CD8-positive, alpha-beta T cell (primary cell): ENCODE measurements at places on chromosomes 4 and X.

GRCh38 chr4:155809835-155810234 lies 51.0 kb downstream of the GUCY1B1 start:
- DNase-seq: peak; percentile 69

GRCh38 chr4:103372002-103372558 lies 173.9 kb upstream of the CENPE start:
- DNase-seq: no peak

DNA sequence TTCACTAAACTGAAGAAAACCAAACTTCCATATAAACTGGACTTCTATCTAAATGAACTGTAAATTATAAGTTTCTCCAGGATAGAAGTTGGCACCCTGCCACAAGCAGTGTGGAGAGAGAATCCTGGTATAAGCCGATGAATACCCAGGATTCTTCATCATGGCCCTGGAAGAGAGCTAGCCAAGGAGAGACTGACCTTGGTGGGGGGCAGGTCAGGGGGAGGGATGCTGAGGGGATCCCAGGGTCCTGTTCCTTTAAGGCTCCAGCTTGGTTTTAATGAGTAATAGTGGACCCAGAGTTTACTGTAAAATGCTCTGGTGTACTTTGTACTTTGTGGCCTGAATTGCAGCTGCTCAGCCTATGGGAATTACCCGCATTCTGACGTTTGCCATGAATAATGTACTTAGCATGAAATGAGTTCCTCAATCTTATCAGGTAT lies 16.9 kb downstream of the RASSF6 start:
- DNase-seq: no peak

GRCh38 chrX:15500497-15500966 lies at the start of gene BMX:
BMX (plus strand) TSS chrX:15500807; CDS start chrX:15508354, 7,547 bp downstream.
- no peak for DNase-seq

DNA sequence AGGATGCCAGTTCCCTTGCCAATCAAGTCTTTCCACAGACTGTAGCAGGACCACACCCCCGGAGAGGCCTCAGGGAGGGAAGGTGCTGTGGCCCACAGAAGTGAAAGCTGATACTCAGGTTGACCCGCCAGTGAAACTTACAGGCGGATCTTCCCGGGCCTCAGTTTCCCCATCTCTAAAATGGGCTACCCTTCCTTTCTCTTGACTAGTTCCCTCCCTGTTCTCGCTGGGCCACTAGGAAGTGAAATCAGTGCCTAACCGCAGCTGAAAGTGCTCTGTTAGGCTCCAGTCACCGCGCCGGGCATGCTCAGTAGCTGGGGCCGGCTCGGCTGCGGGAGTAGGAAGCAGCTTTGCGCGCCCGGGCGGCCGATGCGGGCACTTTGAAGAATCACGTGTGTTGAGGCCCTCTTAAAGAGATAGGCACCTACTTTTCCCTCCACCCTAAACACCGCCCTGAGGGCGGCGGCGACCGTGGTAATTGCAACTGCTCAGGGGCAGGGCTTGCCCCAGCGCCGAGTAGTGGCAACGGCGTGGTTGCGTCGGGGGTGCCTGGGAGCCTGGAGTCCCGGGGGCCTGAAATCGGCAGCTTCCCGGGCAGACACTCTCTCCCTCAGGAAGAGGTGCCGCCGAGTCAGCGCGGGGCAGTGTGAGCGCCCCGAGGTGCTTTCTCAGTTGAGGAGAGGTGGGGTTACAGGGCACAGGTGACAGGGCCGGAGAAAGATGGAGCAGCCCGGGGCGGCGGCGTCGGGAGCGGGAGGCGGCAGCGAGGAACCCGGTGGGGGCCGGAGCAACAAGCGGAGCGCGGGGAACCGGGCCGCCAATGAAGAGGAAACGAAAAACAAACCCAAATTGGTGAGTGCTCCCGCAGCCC lies at the start of gene DIAPH2:
TSS of gene DIAPH2 (plus strand) at position 504 of the 871 bp plus-strand sequence.
- peak; percentile 76 for DNase-seq

DNA sequence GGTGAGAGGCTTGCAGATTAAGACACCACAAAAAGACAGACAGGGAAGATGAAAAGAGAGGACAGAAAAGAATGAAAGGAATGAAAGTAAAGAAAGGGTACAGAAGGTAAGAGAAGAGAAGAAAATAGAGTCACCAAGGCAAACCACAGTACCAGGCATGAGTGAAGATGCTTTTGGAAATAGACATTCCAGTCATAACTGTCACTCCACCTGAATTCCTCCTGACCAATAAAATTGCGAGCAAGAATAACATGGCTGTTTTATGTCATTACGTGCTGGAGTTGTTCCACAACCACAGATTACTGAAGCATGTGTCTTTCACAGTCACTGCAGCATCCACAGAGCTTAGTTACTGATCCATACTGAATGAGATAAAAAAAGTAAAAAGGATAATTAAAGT lies 864.9 kb upstream of the SLIT2 start:
- DNase-seq: no peak

DNA sequence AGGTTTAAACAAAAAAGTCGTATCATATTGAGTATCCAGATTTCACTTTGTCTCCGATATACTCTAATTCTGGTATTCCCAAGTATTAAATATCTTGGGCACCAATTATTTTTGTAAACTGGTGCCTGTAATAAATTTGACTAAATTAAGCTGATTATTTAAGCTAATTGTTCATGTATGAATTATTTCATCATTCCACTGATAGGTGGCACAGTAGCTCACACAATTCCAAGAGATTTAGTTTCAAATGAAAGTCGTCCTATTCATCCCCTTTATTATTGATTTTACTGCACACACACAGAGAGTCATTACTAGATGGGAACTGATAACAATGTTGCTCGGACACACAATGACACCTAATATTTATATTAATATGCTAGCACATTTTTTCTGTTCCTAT lies 432.4 kb downstream of the DMD start:
- no peak for DNase-seq

DNA sequence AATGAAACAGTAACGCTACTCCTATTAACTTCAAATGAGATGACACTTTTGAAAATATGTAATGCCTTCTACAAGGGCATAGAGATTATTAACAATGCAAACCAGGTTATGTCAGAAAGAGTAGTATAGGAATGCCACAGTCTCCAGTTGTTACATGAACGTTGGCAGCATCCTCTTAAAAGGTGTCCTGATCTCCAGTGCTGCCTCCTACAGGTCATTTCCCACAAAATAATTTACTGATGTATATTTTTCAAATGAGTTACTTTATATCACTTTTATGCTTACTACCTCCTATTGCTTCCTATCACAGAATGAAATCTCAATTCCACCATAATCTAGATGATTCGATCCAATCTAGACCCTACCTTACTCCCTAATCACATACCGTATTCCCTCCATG lies 195.2 kb upstream of the EPHA5 start:
- no peak for DNase-seq

DNA sequence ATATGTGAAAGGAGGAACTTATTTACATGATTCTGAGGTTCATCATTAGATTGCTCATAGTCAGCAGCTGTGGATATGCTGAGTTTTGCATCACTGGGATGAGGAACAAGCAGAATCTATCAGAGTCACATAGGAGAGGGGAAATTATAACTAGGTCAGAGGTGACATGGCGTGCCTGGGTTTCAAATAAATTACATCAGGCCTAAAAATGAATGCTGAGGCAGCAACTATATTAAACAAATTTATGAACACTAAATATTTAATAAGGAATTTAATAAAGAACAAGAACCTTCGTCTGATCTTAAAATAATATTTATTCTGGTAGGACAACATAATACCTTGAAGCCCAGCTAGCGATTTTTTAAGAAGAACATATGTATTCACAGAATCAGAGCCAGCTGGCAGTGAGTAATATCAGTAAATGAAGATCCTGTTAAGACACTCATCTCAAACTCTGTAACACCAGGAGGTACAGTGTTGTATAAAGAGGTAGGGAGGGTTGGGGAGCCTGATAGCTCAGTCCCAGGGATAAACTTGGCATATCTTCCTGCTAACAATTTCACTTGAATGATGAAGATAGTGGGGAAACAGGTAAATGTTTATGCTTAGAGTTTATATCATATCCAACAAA lies 60.9 kb upstream of the HS3ST1 start:
- DNase-seq: no peak

GRCh38 chr4:33060674-33061542 lies 2340.7 kb downstream of the PCDH7 start:
- no peak for DNase-seq

DNA sequence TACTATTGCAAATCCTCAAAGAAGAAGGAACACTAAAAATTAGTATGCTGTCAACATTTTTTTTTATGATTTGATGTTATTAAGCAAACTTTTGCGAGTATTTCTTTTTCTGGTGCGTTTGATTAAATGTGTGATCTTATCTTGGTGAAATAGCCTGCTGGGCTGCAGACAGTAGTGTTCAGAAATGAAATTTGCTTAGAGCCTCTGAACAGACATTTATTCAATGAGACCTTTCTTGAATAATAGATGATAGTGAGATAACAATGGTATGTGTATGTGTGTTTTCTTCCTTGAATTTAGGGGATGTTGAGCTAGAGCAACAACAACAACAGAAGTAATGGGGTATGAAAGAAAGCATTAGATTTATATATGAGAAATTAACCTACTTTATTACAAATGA lies 12.7 kb downstream of the ADGRL3 start:
- DNase-seq: no peak

- DNase-seq: no peak
Measured at GRCh38 chrX:153333266-153333665, 687 bp upstream of the ZNF275 start.

DNA sequence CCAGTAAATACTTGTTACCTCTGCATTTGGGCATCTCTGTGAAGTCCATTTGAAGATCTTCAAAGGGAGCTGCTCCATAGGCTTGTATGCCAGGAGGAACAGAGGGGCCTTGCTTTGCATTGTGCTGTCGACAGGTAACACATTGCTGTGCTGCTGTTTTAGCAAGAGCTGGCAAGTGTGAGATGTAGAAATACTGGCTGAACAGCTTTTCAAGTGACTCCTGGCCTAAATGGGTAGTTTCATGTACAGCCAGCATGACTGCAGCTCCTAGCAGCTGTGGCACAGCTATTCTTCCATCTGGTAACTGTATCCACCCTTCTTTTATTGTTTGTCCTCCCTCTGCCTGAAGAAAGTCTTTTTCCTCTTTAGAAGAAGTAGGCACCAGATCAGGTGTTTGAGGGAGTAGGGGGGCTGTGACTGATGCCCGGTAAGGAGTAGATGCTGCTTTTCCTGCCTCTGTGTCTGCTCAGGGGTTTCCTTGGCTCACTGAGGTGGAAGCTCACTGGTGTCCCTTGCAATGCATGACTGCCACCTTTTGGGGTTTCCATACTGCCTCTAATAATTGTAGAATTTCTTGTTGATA lies 965.3 kb downstream of the CCSER1 start:
- DNase-seq: no peak

DNA sequence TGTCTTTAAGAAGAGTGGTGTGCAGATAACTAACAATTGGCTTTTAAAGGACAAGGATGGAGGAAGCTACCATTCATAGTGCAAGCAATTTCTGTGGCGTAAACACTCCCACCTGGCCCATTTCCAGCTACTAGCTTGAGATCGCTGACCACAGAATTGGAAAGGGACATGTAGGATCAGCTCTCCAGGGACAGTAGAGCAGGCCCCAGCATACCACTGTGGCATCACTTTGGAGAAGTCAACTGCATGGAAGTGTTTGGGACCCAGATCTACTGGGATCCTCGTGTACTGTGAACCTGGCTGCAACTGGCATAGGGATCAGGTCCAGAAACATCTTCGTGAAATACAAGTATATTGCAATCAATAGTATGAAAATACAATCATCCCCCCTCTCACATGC lies 515.0 kb downstream of the INPP4B start:
- no peak for DNase-seq

- DNase-seq: no peak
Measured at GRCh38 chr4:175092114-175092513, 174.0 kb downstream of the ADAM29 start.

DNA sequence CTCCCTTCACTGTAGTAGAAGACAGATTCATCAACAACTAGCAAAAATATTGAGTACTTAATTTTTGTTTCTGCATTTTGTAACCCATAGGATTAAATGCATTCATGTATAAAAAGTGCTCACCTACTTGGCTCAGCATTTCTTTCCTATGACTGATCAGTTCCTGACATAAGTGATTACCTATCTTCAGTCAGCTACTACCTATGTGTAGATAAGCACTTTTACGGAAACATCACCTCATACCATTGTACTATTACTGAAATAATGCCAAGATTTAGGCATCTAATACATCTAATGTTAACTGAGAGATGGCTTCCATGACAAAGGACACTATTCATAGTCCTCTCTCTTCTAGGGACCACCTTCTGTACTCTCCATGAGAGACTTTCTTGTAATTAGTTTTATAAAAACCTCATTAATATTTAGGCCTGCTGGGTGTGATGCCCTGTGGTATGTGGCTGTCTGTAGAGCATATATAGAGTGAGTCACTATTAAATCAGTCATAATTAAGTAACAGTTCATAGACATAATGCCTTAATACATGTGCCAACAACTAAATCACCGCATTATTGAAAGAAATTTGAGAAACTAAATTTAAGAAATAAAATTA lies 147.0 kb downstream of the PDGFC start:
- DNase-seq: no peak

DNA sequence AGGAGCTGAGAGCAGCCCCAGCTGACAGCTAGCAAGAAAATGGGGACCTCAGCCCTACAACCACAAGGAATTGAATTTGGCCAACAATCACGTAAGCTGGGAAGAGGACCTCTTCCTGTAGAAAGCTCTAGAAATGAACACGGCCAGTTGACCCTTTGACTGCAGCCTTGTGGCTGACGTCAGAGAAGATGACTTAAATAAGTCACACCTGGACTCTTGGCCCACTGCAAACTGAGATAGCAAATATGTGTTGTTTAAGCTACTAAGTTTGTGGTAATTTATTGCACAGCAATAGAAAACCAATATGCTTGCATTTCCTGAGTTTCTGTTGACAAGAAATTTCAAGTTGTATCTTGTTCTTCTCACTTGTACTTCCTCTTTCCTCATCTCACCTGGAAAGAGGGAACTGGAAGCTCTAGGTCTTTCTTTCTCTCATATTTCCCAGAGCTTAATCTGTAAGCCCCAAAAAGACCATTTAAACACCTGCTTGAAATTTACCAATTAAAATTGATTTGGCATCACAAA lies 18.8 kb downstream of the PRKG2 start:
- DNase-seq: no peak

- DNase-seq: no peak
Measured at GRCh38 chr4:169148885-169149284, 121.9 kb downstream of the SH3RF1 start.

DNA sequence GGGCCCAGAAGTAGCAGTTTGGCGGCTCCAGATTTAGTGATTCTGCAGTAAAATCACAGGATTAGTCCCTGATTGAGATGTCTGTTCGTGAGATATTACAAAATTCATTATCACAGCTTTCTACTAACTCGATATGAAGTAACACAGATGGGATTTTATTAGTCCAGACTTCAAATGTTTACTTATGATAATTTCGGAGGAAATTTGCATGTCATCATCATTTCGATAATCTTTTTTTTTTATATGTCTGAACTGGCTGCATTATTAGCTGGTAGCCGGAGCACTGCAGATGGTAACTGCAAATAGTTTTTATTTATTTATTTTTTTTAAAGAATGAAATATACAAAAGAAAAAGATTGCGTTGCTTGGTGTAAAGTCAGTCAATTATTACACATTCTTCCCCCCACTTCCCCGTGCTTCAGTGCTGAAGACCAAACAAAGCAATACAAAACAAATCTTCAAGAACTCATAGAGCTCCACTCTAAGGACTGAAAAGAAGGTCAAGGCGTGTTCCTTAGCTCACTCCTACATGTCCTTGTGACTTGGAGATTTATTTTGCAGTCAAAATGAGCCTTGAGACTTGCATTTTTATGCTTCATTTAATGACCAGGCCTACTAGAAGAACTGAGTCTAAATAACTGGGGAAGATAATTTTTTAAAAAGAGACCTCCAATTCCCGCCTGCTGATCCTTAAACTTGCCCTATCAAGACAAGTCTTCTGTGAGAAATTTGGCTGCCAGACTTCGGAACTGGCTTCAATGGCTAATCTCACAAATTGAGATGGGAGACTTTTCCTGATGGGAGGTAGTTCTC lies 11.7 kb upstream of the PITX2 start:
- no peak for DNase-seq
